GM13977 (cell line): ENCODE measurements at places on chromosomes 6 and 20.

GRCh38 chr6:89840538-89840937, 10.9 kb downstream of the CASP8AP2 start:
- DNase-seq: no peak

- DNase-seq: no peak
These were observed 130.1 kb upstream of the ASCC3 start for GRCh38 chr6:101011186-101011585.

- no peak for DNase-seq
These were observed 179.7 kb upstream of the SCGN start for GRCh38 chr6:25472306-25472705.

DNA sequence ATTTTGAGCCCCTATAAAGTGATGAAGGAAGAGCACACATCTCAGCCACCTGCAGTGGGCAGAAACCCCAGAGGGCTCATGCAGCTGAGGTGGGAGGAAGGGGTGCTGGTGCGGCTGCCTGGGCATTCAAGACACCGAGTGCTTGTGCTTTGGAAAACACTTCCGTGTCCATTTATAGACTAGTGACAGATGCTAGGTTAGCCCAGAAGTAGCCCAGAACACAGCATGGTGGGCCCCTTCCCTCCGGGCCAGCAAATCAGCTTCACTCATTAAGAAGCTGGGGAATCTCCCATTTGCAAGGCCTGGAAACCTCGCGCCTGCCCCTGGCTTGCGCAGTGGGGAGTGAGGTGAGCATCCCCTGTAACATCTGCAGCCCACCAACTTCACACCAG, 12.9 kb downstream of the BEND3 start:
- no peak for DNase-seq

DNA sequence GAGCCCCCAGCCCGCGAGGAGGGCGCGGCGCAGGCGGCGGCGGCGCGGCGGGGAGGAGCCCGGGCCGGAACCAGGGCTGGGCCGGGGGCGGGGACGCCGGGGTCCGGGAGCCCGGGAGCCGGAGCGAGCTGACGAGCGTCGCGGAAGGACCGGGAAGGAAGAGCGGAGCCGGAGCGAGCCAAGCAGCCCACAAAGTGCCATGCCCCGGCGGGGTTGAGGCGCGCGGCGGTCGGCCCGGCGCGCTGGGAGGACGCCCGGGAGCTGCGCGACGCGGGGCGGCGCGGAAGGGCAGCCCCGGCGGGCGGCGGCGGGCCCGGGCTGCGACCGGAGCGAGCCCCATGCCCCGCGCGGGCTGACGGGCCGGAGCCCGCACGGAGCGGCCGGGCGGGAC, 289 bp downstream of the FOXP4 start:
- no peak for DNase-seq

DNA sequence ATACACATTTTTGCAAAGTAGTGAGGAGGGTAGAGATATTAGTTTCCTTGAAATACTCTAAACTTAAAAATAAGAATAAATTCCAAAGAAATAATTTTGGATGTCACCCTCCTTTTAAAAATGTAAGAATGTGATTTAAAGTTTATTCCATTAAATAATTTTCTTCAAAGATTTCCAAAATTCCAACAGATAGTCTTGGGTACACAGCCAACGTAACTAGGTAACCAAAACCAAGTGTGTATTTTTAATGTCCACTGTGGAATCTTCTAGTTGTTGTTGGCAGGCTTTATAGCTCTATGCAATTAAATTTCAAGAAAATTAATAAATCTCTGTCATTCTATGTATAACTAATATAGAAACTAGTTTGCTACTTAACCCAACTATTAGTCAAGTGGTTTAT, 101.3 kb downstream of the COL21A1 start:
- DNase-seq: no peak

DNA sequence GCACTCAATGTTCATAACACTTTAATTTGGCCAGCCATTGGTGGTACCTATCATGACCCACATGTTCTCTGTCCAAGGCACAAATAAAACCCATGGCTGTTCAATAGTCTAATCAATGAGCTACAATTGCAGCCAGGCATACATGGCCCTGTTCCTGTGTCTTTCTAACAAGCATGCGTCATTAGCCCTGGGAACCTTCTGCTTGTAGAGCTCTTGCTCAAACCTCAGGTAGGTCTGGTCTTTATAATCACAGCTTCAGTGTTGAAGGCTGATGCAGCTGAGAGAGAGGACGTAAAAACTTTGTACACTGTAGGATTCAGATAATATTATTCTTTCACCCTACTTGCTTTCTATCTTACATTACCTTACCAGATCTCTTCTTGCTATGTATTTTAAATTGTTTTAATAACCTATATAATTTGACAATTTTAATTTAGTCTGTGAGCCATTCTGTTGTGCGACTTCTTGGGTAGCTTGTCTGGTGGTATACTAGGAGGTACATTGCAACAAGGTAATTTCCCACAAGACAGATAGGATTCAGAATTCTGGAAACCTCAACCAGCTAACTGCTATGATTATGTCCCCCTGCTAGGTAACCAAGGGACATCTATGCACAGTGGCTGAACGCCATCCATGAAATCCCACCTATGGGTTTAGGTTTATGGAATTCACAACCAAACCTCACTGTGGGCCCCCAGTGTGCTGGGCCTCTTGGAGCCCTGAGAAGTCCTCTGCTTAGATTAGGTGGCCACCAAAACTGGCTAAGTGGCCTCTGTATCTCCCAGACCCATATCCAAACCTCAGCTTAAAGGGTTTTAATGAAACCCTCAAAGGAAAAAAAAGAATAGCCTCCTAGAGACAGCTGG, 55.4 kb upstream of the RIPOR2 start:
- DNase-seq: no peak
